AML-193 (cell line): ENCODE measurements at places on chromosomes 7 and 10.

GRCh38 chr10:317271-317769 is 182.1 kb downstream of the ZMYND11 start:
- DNase-seq, result no peak

GRCh38 chr10:111967547-111967946 is 216.0 kb downstream of the GPAM start:
- DNase-seq, result no peak

GRCh38 chr7:1664711-1665548 is 5.1 kb upstream of the ELFN1 start:
- DNase-seq, result no peak

GRCh38 chr10:6507311-6507710 is 72.8 kb downstream of the PRKCQ start:
- no peak for DNase-seq

DNA sequence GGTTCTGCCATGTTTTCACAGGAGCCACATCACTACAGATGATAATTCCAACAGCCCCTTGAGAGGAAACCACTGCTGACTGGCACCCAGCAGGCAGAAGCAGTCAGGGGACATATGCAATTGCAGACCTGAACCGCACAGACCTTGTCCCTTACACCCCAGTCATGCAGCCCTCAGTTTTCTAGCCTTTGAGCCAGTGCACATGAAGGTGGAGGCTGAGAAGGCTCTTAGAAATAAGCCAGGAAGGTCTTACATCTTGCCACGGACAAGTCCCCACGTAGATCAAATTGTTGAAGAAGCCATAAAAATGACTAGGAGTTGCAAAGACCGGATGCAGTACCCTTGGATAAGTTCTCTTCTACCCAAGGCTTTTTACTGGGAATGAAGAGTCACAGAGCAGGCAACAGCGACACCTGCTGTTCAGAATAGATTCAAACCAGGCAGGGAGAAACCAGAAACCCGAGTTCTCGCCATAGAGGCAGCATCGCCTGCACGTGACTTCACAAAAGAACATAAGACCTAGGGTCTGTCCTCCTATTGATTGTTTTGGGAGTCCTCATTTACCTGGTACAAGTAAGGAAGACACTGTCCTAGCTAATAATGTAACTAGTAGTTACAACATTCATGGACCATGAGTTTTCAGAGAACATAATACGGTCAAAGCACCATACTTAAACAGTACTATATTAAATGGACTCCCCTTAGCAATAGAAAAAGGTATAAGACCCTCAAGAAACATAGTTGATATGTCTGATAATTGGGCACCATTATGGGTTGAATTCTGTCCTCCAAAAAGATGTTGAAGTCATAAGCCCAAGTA is 11.1 kb downstream of the STEAP1B start:
- peak; percentile 46 for DNase-seq

DNA sequence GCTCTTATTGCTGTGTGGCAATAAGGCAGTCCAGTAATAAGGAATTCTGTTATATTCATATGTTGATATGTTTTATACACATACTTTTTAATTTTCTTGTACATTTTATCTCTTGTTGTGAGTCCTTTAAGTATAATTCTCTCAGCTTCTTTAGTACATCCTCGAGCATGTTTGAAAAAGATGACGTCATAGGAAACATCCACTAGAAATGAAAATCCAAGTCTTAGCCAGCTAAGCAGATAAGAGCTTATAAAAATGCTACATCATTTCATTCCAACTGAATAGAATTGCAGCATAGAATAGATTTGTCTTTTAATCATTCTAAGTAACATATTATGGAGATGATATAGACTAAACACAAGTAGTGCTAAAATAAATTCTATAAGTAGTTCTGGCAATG is 283.7 kb upstream of the FZD1 start:
- no peak for DNase-seq

DNA sequence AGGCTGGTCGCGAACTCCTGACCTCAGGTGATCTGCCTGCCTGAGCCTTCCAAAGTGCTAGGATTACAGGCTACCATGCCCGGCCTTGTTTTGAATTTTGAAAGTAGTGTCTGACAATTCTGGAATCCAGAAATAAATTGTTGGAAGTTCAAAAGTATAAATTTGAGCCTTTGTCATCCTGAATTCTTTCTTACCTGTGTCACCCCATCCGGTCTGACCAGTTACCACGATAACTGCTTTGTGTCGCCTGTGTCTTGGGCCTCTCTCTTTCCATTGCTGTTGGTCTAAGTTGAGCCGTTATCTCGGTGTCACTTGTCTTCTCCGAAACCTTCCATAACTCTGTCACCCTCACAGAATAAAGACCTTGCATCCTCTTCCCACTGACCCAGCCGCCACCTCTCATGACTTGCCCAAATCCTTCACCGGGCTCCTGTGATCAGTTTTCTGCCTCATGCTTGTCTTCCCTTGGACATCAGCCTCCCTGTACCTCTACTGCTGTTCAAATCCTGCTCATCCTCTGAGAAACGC is 18.6 kb downstream of the CUL1 start:
- no peak for DNase-seq

GRCh38 chr10:13219685-13220670 is 14.2 kb downstream of the UCMA start:
- peak; percentile 41 for DNase-seq

DNA sequence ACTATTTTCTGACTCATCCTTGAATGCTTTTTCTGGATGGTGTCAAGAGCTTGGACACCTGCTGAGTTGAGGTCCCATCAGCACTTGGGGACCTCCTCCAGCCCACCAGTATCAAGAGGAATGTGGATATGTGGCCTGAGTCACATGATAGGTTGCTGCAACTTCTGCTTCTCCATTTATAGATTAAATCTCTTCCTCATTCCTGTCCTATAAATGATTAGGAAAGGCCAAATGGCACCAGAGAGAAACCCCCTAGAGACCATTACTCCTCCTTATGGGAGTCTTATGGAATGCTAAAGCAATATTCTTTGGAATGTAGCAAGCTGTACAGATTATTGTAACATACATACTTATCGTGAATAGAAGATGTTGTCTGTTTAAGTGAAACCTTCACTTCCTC is 85.6 kb downstream of the NEUROD6 start:
- no peak for DNase-seq

GRCh38 chr10:80701706-80702105 is 164.0 kb downstream of the SH2D4B start:
- DNase-seq, result no peak

GRCh38 chr7:47570649-47571050 is 11.3 kb downstream of the TNS3 start:
- DNase-seq, result no peak

DNA sequence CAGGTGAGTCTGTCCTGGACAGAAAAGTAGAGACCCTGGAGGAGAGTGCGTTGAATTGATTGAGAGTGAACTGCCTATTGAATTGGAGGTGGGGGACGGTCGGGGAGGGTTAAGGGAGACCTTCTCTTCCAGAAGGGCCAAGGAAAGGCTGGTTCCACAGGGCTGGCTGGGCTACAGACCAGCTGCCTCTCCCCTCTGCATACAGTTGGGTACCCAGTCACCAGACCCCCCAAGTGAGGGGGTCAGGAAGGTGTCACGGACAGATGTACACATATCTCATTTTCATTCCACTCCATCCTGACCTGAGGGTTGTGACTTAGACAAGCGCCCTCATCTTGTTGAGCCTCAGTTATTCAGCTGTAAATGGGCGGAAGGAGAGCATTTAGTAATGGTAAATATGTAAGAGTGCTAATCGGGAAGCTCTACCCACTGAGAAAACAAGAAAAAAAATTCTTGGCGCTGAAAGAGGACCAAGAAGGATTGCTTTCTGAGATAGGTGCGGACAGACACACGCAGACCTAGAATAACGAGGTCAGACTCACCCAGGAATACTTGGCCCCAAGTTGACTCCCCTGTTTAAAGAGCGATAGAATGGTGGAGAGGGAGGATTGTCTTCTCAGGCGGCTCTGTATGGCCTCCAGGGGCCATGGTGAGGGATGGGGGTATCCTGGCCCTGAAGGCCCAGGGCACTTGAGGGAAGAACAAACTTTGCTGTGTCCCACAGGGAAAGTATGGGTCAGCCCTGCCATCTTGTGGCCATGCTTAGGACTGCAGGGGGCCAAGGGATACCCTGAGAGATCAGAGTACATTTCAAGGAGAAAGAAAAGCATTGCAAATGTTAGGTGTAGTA is 7.2 kb upstream of the MBL2 start:
- DNase-seq, result peak; percentile 13

- DNase-seq, result no peak
These were observed 37.0 kb upstream of the CHST15 start for GRCh38 chr10:124130198-124130900.

- no peak for DNase-seq
These were observed 52.9 kb downstream of the CALD1 start for GRCh38 chr7:134832367-134832766.

DNA sequence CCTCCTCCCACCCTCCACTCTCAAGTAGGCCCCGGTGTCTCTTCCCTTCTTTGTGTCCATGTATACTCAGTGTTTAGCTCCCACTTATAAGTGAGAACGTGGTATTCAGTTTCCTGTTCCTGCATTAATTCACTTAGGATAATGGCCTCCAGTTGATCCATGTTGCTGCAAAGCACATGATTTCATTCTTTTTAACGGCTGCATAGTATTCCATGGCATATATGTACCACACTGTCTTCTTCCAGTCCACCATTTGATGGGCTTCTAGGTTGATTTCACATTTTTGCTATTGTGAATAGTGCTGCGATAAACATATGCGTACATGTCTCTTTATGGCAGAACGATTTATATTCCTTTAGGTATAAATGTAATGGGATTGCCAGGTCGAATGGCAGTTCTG is 51.0 kb downstream of the FAM171A1 start:
- DNase-seq, result no peak

- DNase-seq, result no peak
These were observed 39.9 kb upstream of the TMEM229A start for GRCh38 chr7:124072603-124073309.

DNA sequence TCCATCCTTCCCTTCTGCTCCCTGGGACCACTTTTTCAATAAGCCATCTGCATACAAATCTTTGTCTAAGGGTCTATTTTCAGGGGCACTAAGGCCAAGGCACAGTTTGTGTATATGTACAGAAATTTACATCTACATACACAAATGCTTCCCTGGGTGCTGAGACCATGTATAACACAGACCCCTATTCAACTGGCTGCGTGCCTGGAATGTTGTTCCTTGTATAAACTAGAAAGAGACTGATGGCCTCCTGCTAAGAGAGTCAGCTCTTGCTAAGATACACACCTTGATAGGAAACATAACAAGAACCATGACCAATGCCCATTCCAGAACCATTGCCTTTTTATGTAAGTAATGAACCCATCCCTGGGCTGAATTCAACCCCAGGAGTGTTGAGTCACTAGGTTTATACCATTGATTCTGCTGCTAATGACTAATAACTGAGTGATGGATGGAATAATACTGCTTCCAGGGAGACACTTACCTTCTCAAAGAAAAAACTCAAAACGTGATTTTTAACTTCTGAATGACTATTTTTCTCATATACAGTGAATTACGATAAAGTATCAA is 290.7 kb downstream of the FGFR2 start:
- no peak for DNase-seq

GRCh38 chr10:70357565-70357964 is 24.9 kb downstream of the LRRC20 start:
- DNase-seq, result no peak

DNA sequence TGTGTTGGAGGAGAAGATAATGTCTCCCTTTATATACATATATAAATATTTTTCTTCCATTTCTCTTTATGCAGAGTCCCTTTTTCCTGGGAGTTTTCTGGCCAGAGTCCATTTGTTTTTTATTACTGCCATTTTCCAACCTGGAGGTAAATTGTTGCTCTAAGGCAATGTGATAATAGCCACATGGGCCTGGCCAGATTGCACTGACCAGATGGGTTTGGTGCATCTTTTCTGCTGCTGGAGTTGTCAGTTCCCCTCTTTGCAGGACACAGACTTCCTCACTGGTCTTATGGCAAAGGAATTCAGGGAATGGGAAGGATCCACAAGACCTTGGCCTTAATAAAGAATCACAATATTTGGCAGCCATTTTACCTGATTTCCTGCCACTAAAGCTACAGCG is 254.9 kb downstream of the SORCS3 start:
- no peak for DNase-seq

DNA sequence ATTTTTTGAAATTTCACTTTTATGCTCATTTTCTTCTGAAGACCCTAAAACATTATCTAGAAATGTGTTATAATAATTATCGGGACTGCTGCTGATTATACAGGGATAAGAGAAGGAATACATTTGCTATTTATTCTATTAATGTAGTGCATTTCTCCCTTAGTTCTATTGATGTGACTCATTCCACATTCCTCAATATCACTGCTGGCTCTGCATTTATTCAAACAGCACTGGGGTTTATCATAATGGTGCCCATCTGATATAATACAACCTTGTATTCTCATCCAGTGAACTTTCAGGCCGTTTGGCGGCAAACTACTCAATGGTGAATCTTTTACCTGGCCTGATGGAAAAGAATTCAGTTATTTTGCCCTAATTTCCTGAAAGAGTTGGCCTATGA is 7.8 kb downstream of the KCND2 start:
- no peak for DNase-seq

GRCh38 chr7:133804127-133804526 is 323.0 kb upstream of the LRGUK start:
- no peak for DNase-seq

DNA sequence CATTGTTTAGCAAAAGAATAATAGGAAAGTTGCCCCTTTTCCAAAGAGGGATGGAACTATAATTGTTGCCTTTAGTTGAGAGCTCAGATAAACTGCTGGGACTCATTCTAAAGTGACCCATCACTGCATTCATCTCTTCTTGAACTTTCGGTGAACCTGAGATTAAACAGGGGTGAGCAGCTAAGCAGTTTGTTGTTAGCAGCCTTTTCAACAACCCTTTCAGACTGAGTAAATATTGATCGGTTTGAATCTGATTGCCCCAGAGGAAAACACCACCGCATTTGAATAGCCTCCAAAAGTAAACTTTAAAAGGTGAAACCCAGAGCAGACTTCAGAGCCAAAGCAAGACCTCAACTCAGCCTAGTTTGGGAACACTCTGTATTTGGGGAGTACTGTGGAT is 4.7 kb downstream of the HOXA1 start:
- DNase-seq, result no peak

GRCh38 chr10:26799342-26799741 is 61.4 kb downstream of the ABI1 start:
- DNase-seq, result no peak

DNA sequence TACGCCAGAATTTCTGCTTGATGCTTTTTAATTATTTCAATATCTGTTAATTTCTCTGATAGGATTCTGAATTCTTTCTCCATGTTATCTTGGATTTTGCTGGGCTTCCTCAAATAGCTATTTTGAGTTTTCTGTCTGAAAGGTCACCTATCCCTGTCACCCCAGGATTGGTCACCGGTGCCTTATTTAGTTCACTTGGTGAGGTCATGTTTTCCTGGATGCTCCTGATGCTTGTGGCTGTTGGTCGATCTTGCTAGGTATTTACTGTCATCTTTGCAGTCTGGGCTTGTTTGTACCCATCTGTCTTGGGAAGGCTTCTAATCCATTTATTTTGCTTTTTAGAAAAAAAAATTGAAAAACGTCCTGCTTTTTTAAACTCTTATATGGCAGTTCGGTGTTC is 11.2 kb upstream of the PRKAR1B start:
- no peak for DNase-seq

- no peak for DNase-seq
These were observed 906.7 kb upstream of the AUTS2 start for GRCh38 chr7:68691261-68692216.
